ENCODE measurements at places on chromosomes 5 and 9.
A peak's percentile ranks its signal among the peaks of the same experiment; 100 is the strongest.

DNA sequence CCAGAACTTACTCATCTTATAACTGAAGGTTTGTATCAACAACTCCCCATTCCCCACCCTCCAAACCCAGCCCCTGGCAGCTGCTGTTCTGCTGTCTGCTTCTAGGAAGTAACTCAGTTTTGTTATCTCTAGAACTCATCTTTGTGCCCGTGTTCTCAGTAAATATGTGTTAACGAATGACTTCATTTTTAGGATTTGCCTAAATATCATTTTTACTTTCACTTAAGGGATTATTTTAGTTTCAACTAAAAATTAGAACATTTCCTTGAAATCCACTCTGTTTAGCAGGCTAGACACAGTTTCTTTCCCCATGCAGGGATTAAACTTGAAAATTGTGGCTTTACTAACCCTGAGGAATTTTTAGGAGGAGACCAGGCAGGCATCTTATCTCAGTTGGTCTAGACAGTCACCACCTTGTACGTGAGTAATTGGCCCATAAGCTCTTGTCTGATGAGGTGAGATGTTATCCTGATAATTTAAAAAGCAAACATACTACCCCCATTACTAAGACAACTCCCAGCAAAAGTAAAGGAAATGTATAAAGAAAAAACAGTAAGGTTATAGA lies 68.2 kb upstream of the TNFAIP8 start:
- peak; percentile 33 for DNase-seq

DNA sequence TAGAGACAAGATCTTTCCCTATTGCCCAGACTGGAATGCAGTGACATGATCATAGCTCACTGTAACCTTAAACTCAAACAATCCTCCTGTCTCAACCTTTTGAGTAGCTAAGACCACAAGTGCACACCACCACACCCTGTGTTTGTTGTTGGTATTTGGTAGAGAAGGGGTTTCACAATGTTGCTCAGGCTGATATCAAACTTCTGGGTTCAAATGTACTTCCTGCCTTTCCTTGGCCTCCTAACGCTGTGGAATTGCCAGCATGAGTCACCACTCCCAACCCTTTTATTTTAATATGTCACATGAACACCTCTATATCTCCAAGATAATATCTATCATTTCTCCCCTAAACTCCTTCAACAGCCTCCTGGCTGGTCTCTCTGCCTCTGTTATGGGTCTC lies 719.0 kb downstream of the PTPRD start:
- no peak for DNase-seq

DNA sequence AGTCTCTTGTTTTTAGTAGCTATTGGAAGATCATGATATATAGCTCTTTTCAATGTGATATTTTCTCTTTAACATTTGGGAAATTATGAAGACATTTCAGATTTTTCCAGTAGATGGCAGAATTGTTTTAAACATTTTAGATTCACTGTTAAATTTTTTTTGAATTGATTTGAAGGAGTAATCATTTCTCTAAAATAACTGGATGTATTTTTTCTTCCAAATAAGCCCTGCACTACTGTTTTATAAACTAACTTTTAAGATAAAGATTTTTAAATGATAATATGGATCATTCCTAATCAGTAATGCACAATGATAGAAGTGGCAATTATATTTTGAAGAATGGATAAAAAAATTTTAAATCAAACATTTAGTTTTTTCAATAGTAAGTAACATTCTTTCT lies 14.2 kb downstream of the NDUFAF2 start:
- DNase-seq = no peak

GRCh38 chr9:120974921-120975320 lies 48.3 kb upstream of the TRAF1 start:
- no peak for DNase-seq
